AG09309 (cell line): ENCODE measurements at places on chromosomes 3 and 15.

GRCh38 chr15:59251001-59251845, 44.6 kb downstream of the LDHAL6B start:
- DNase-seq, result no peak

GRCh38 chr3:32283304-32283703, 44.8 kb downstream of the CMTM8 start:
- DNase-seq, result no peak

- DNase-seq, result no peak
Measured at GRCh38 chr15:100049483-100049882, 292.3 kb downstream of the ADAMTS17 start.

DNA sequence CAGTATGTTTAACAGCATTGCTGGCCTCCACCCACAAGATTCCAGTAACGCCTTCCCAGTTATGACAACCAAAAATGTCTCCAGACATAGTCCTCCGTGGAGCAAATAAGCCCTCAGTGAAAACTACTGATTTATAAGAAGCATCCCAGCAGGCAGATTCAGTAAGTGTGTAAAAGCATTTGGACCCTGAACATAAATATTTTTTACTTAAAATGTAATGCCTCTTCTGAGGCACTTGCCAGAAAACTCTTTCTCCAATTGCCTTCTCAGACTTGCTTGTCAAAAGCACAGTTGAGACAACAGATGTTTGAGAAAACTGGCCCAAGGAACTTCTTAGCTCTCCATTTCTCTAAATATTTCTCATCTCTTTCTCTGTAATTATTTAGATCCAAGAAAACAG, 31.8 kb upstream of the DCLK3 start:
- DNase-seq, result no peak

DNA sequence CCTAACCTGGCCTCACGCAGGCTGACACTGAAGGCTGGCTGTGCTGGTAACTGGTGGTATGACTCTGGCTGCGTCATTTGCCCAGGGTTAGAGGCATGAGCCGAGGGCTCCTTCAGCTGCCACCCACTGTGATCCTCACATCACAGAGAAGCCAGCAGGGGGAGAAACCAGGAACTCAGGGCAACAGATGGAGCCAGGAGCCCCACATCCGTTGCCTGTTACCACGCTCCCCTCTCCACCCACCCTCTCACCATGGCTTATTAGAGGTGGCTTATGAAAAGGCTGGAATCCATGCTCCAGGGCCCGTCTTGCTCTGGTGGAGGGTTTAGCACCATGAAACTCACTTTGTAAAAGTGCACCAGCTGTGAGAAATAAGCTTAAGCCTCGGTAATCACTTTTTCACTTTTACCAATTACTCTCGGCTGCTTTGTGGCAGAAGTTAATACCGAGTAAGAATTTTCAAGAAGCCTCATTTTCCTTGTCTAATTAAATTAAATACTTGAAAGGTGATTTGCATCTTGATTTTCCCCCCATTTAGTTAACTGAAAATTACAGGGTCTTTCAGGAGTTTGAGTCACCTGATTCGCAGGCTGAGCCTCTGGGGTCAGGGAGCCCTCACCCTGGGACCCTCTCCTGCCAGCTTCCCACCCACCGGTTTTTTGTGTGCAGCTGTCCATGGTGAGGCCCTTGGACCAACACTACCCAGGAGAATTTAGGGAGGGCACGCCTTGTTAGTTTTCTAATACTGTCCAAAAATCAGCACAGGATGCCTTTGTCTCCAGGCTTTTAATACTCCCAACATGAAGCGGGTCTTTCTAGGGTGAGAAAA, 60.9 kb downstream of the ASB7 start:
- no peak for DNase-seq

GRCh38 chr3:16182183-16182582, 7.7 kb downstream of the GALNT15 start:
- no peak for DNase-seq

- DNase-seq, result no peak
Measured at GRCh38 chr3:127572186-127572585, 18.3 kb downstream of the TPRA1 start.
